H9 (cell line): ENCODE measurements at places on chromosomes 1 and 21. TPM values are rescaled to one million over a fixed set of nuclear protein-coding genes. Genes with fewer than 3 reads are reported as not detected.
A peak's percentile ranks its signal among the peaks of the same experiment; 100 is the strongest.

DNA sequence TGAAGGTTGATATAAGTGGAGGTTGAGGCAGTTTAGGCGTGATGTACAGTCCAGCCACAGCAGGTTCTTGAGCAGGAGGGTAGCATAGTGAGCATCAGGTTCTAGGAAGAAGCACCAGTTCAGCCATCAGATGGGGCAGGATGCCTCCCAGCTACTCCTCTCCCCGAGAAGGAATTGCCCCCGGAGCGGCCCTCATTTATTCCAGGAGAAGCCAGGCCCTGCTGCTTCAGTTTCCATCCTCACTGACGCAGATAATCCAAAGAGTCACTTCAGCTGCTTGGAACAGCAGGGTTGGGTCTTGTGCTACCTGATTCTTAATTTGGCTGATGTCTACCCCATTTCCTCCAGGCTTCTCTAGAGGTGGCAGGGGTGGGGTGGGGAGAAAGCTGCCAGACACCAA, 54.7 kb downstream of the LACTBL1 start:
- no peak for DNase-seq

- DNase-seq: no peak
Observed at GRCh38 chr1:202888221-202888530, 773 bp downstream of the RABIF start.

The KRTAP10-6 gene
- not detected in 2 replicates for total RNA-seq

The RNF186 gene
- not detected in 2 replicates for total RNA-seq

DNA sequence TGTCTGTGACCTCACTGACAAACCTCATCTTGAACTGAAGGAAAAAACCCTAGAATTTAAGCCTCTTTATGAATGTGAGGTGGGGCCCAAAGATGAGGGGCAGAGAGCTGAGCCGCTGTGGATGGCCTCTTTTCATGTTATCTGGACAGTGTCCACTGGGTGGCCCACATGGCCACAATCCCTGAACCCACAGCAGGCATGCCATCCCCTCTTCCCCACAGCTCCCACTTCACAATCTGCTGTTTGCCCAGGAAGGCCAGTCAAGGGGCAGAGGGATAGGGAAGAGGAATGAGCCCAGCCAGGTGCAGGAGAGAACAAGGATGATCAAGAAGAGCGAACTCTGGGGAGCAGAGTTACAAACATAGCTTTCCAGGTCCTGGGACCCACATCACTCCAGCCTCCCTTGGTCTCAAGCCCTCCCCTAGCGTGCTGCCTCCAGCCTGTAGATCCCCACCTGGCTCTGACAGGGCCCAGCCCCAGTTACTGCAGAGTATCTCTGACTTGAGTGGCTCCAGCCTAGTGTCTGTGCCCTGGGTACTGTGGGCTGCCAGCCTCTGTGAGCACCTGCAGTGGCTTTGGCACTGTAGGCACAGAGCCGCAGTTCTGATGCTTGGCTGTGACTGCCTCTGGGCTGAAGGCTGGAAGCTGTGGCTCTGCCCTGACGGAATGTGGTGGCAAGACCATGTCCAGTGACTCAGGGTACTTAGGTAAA, 1.9 kb upstream of the SLFNL1 start:
- DNase-seq: no peak

GRCh38 chr21:30238168-30238567, 22.3 kb upstream of the CLDN8 start:
- no peak for DNase-seq

GRCh38 chr1:48829446-48829845, 52.8 kb upstream of the BEND5 start:
- DNase-seq: no peak

GRCh38 chr1:58096714-58097113, 449.8 kb downstream of the OMA1 start:
- no peak for DNase-seq

DNA sequence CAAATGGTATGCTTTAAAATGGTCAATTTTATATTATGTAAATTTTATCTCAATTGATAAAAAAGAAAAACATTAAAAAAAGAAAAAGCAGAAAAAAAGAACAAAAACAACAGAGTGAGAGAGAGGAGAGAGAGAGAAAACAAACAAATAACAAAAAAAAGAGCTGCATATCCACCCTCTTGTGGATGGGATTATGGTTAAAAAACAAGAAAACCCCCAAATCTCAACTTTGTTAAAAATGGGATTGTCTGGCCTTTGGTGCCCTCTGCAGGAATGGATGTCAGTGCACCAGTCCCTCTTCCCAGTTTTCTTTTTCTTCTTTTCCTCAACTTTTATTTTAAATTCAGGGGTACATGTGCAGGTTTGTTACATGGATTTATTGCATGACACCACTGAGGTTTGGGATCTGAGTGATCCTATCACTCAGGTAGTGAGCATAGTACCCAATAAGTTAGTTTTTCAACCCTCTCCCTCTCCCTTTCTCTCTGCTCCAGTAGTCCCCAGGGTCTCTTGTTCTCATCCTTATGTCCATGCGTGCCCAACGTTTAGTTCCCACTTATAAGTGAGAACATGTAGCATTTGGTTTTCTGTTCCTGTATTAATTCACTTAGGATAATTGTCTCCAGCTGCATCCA, 28.1 kb downstream of the RNF187 start:
- no peak for DNase-seq

- no peak for DNase-seq
Observed at GRCh38 chr1:4108758-4109627, 208.9 kb upstream of the C1orf174 start.

The C2CD4D gene
- 0.79 and 0.86 TPM in 2 replicates for total RNA-seq

DNA sequence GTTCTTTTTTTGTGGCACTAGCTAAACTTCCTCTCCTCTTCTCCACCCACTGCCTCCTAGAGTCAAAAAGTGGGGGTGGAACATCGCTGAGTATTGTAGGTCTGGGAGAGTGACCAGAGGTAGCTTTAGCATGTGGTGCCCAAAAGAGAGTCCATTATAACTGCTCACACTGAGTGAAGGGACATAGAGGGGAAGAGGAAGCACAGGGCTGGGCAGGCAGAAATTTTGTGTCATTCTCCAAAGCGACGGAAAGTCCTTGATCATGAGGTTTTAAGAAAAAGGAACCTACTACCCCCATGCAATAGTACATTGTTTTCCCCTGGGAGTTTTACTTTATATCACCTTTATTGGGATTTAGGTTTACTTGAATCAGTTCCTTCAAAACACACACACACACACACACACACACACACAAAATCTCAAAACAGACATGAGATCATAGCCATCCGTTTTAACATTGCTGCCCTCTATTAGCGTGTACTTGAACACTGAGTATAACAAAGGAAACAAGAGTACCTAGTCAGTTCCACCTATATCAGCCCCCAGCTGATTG, 4.1 kb downstream of the CD84 start:
- no peak for DNase-seq

DNA sequence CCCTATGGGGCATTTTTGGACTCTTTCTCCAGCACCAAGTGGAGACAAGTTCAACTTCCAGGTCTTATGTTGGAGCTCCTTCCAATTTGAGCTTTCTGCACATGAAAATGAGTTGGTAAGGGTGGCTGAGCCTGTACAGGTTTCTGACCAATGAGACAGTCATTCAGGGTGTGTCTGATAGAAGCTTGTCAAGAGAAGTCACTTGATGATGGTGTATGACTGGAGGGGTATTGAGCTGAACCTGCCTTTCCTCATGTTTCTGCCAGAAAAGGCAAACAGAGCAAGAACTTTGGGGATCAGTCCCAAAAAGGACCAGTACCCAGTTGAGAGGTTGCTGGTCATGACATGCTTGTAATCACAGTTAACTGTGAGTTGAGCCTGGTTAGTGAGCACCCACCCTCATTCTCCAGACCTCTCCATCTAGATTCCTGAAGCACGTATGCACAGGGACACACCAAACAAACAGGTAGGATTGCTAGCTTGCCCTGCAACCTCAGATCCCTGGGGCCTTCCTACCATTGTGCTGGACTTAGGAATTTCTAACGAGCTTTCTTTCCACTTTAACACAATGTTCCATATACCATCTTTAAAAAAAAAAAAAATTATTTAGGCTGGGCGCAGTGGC, 26.6 kb downstream of the FAM89A start:
- DNase-seq: no peak

The LMX1A gene
- total RNA-seq: not detected in 2 replicates

DNA sequence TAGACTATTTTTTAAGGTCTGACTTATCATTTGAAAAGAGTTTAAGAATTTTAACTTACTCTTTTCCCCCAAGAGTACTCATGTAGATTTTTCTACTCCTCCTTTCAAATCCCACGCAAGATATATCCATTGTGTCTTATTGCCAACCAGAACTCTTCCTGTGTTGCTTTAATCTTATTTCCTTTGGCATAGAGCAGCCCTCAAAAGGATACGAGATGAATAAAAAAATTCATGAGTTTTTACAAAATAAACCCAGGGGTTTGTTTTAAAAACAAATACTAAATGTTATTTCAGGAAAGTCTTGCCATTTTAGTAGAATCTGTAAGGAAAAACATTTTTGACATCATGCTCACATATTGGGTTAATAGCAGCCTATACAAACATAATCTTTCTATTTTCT, 543.2 kb upstream of the CXADR start:
- no peak for DNase-seq

- DNase-seq: no peak
Observed at GRCh38 chr1:201791051-201791778, 37.7 kb upstream of the IPO9 start.

DNA sequence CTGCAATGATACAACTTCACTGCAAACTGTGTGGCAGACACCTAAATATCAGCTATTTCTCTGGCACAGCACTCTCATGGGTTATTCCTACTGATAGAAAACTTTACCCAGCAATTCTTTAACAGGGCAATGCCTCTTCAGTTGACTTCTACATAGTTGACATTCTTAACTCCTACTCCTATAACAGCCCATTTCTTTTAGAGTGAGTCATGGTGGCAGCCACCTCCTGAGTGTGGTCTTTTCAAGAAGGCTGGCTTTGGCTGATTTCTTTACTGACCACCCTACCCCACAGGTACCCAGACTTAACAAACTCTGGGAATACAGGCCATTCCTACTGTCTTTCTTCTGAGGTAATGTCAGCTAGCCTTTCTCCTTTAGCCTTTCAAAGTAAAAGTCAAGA, 805.8 kb upstream of the ADGRL2 start:
- no peak for DNase-seq

- DNase-seq: no peak
Observed at GRCh38 chr1:104765085-104765484, 1015.4 kb downstream of the AMY1C start.

DNA sequence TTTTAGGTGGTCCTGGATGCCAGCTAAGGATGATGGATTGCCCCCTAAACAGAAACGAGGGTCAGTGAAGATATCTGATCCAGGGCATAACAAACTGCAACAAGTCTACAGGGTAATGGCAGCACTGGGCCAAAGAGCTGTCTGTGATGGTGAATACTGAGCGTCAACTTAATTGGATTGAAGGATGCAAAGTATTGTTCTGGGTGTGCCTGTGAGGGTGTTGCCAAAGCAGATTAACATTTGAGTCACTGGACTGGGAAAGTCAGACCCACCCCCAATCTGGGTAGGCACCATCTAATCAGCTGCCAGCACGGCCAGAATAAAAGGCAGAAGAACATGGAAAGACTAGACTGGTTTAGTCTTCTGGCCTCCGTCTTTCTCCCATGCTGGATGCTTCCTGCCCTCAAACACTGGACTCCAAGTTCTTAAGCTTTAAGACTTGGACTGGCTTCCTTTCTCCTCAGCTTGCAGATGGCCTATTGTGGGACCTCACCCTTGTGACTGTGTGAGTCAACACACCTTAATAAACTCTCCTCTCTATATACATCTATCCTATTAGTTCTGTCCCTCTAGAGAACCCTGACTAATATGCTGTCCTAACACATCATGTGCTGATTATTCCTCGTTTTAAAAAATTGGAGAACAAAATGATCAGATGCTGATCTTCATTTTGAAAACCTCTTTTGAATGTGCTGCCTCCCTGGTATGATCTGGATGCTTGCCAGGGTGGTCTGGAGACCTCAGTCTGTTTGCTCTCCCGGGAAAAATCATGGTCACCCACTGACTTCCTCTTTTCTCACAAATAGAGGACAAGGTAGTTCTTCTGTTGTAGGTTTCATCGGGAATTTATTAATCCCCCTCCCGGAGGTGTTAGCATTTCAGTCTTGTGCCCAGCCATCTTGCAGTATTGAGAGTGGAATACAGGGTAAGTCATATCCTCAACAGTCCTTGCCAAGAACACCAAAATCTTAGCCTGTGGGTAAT, 234.7 kb downstream of the SETD4 start:
- DNase-seq: no peak

- DNase-seq: peak; percentile 73
Observed at GRCh38 chr1:44672254-44672955, 1.9 kb downstream of the TMEM53 start.

- no peak for DNase-seq
Observed at GRCh38 chr21:42254651-42255601, 36.0 kb downstream of the ABCG1 start.

The CD1D gene
- total RNA-seq: 0.98 and 1.3 TPM in 2 replicates

GRCh38 chr1:111199881-111200801, at the start of gene DENND2D:
Gene DENND2D (minus strand): TSS chr1:111200646. CDS start chr1:111200459, 187 bp downstream.
- no peak for DNase-seq

The ATP1A4 gene
- total RNA-seq: 0.20 and 0.44 TPM in 2 replicates

The MEX3A gene
- total RNA-seq: 64.6 and 68.0 TPM in 2 replicates

DNA sequence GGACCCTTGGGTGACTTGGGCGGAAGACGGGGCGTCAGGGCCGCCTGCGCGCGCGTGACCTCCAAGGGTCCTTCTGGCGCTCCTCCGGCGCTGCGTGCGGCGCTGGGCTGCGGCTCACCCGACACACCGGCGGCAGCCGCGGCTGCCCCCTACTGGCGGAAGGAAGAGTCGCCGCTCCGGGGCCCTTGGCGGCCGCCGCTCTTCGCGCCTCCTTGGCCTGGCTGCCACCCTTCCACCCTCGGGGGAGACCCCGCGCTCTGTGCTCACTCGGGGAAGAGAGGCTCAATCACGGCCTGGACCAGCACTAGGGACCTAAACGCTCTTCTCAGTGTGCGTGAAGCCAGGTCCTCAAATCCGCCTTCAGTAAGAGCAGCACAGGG, 89.7 kb downstream of the DMRTA2 start:
- DNase-seq: peak; percentile 78

DNA sequence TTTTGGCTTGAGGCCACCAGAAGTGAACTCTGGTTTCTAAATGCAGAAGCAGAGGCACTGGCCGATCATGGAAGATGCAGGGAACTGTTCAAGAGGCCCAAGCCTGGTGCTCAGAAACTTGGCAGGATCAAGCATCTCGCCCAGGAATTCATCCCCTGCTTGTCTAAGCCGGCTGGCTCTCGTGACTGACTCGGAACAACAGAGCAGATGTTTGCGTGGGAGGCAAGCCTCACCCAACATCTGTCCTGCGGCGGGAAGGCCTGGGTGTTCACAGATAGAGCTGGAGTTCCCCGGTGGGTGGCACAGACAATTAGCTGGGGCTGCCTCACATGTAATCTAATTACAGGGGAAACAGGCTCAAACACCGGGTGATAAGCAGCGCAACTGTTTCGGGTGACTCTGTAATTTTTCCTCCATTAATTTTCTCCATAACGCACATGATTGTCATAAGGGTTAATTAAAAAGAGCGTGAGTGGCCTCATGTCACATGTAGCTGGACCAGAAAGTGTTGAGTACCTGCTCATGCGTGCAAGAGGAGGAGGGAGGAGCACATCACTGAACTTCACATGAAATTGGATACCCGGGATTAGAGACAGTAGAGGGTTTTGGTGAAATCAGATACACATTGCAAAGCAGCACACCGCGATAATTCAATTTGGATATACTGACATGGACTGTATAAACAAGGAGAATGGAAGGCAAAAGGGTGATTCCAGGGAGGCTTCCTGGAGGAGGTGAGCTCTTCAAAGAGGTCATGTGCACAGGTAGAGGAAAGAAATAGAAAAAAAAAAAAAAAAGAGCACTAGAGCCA, 180.0 kb downstream of the ETS2 start:
- no peak for DNase-seq
